ENCODE measurements at places on chromosomes 16 and 17. TPM values are rescaled to one million over a fixed set of nuclear protein-coding genes. Genes with fewer than 3 reads are reported as not detected.

- DNase-seq = peak; percentile 53
These were observed 4.8 kb downstream of the P2RX1 start for GRCh38 chr17:3911271-3912053.

The NUDT16L1 gene
- total RNA-seq = 41.9 TPM

DNA sequence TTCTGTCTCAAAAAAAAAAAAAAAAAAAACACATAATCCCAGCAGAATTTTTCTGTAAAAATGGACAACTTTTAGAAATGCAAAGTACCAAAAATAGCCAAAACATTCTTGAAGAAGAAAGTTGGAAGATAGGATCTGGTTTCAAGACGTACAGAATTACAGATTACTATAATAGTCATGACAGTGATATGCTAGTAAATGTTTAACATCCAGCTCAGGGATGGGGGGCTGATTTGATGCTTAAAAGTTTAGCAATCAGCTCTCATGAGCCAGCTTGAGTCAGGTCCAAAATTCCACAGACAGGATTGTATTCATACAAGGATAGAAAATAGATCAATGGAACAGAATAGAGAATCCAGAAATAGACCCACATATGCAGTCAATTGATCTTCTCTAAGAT is 100.5 kb downstream of the CYB561 start:
- no peak for DNase-seq

DNA sequence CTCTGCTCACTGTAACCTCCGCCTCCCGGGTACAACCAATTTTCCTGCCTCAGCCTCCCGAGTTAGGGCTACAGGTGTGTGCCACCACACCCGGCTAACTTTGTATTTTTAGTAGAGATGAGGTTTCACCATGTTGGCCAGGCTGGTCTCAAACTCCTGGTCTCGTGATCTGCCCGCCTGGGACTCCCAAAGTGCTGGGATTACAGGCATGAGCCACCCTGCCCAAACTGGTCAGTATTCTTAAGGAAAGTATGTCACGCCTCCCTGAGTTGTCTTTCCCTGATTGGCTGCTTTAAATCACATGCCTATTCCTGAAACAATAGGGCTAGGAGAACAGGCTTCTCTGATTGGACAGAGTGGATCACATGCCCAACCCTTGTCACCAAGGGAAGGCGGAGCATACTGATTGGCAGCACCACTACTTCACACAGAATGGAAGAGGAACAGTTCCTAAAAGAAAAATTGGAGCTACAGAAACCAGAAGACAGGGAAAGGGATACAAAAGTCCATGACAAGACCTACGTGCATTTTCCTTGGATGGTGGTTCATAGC is 17.6 kb upstream of the CYB5B start:
- no peak for DNase-seq

- DNase-seq = no peak
These were observed 22.0 kb downstream of the PRCD start for GRCh38 chr17:76561799-76562268.

DNA sequence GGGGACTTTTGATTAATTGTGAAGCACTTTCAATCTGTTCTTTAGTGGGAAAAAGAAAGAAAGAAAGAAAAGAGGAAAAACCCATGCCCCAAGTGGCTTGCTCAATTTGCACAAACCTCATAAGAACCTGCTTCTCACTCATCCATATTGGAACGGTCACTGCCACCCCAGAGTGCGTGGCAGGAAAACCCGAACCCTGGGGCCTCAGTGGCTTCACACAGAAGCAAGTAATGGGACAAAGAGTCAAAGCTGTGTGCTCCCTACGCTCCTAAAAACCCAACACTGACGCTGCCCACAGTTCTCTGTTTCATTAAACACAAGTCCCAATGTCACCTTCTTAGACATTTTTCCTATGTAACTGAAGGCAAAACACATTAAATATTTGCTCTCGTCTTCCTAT is 1.2 kb downstream of the SLC6A4 start:
- no peak for DNase-seq

The GINS3 gene
- 25.3 TPM for total RNA-seq

The CACNG3 gene
- not detected for total RNA-seq
